Stimulated activated CD4-positive, alpha-beta T cell treated with anti-CD3 and anti-CD28 coated beads, Interleukin-15, amount 100 ng/mL, for 1 hour (primary cell): ENCODE measurements at places on chromosomes 2 and 18.

- no peak for DNase-seq
Observed at GRCh38 chr18:25420077-25420825, 68.3 kb upstream of the ZNF521 start.

- DNase-seq = no peak
Observed at GRCh38 chr2:236767941-236768340, 198.3 kb downstream of the ACKR3 start.

DNA sequence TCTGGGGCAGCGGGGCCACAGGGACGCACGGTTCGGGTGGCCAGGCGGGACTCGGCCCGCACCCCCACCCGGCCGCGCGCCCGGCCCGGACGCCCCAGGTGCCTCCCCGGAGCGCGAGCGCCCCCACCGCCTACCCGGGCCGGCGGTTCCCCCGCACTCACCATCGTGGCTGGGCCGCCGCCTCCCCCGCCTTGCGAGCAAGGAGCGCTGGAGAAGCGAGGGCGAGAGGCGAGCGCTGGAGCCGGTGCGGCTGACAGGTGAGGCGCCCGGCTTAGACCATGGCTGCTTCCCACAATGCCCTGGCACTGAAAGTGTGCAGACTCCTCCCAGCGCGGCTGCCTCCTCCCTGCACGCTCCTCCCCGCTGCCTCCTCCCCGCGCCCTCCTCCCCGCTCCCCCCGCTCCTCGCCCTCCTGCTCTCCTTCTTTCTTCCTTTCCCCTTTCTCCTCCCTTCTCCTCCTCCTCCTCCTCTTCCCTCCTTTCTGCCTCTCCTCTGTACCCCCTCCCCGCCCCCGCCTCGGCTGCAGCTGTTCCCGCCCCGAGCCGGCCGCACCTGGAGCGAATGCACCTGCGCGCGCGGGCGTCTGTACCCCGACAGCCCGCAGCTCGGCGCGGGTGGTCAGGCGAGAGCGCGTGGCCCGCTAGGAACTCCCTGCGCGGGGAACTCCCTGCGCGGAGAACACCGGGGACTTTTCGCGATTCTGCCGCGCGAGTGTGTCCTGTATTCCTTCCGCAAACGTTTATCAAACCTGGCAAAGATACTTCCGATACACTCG is at the start of gene AP1S3:
TSS of gene AP1S3 (minus strand) at position 296 of the 775 bp plus-strand sequence. CDS start at position 164, 132 bp downstream.
- DNase-seq = peak; percentile 17

DNA sequence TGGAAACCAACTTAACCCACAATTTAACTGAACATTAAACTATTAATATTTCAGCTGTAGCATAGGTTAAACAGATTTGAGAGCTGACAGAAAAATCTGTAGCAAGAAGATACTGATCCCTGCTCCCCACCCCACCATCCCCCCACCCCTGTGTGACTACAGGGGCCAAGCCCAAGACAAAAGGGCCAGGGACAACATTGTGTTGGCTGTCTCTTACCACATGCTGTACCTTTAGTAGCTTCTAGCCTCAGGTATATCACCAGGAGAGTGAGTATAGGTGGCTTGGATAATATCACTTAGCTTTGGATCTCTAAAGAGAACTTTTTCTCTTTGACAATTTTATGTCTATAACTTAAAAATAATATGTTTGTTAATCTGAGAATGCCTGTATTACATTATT is 140.7 kb downstream of the AGPS start:
- no peak for DNase-seq

GRCh38 chr2:100783987-100784386 is 36.0 kb upstream of the NPAS2 start:
- DNase-seq = no peak

DNA sequence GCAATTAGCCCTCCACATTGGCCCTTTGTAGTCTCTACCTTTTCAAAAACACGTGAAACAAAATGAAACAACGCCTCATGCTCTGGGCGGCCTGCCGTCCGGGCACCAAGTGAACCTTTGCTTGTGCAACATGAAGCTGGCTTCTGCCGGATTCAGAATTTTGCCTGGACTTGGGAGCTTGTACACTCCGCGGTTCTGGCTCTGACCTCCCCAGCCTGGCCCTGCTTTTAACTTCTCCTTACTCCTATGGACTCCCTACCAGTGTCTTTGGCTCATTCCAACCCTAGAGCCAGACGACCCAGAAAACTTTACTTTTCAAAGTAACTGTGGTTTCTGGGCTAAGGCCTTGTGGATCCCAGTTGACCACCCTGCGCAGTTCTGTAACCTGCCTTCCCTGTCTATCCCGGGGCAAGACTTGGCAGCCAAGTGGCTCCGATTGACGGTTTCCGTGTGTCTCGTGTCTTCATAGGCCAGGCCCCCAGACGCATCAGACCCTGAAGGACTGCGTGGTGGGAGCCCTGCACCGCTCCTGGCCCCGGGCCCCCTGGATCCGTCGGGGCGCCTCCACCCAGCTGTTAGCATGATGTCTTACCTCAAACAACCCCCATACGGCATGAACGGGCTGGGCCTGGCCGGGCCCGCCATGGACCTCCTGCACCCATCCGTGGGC is 1.9 kb downstream of the OTX1 start:
- no peak for DNase-seq

GRCh38 chr2:239776436-239777005 is 248.6 kb downstream of the NDUFA10 start:
- DNase-seq = no peak

GRCh38 chr2:229679393-229680125 is 34.8 kb downstream of the DNER start:
- DNase-seq = no peak

GRCh38 chr18:51290860-51291259 is 93.4 kb upstream of the MEX3C start:
- DNase-seq = no peak

- no peak for DNase-seq
Observed at GRCh38 chr18:25057491-25058050, 294.4 kb downstream of the ZNF521 start.

DNA sequence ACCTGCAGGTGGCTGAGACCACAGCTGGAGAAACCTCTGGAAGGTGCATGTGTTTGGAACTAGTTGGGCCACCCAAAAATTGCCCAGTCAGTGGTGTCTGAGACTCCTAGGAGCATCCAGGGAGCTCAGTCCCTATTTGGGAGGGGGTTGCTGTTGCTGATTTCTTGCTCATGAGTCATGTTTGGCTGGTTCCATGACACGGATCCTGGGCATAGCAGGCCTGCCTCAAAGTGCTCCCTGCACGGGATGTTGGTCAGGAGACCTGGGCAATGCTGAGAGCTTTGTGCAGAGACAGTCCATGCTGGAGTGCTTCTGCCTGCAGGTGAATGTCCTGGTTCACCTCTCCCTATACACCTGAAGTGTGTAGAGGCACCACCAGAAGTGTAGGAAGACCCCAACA is 194.2 kb downstream of the GLI2 start:
- no peak for DNase-seq

GRCh38 chr18:77765468-77765867 is 515.8 kb downstream of the GALR1 start:
- no peak for DNase-seq

DNA sequence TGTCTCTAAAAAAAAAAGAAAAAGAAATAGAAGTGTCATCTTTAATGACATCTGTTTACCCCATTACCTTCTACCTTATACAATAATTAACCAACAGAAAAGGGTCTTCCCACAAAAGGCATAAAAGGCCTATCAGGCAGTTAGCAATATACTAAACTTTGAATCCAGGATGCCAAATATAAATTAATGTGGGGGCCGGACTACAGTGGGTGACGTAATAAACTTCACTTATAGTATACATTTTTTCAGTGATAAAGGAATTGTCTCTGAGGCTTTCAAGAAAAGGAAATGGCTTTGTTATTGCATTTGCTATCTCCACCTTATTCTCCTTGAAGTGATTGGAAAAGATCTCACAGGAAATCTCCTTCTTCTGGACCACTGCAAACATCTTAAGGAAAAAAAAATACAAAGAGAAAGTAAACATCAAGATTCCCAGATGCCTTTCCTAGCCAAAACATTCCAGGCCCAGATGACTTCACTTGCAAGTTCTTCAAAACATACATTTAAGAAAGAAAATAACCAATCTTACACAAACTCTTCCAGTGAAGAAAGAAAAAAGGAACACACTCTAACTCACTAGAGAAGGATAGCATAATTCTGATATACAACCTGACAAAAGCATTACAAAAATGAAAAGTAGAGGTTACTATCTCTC is 126.2 kb upstream of the CAB39 start:
- DNase-seq = no peak

DNA sequence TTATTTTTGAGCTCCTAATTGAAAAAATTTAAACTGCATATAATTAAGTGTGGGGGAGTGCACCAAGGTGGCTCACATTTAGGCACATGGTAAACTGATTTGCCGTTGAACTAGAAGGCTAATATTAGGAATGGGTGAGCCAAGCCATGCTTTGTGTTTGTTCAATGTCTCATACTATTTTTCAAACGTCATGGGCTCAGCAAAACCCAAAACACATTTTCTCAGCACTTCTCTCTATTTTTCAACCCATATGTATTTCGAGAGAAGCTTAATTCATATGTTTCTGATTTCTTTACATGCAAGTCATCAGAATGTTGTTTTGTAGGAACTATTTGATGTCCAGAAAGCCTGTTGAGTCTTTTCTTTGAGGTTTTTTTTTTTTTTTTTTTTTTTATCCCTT is 291.2 kb downstream of the TCF4 start:
- DNase-seq = no peak

- no peak for DNase-seq
Observed at GRCh38 chr18:8662560-8663255, 42.6 kb upstream of the MTCL1 start.
